ENCODE measurements at places on chromosomes 11 and 22.

GRCh38 chr11:16321148-16321547 lies 35.2 kb downstream of the SOX6 start:
- no peak for DNase-seq

- DNase-seq: no peak
Measured at GRCh38 chr11:11789735-11790369, 51.9 kb upstream of the USP47 start.

DNA sequence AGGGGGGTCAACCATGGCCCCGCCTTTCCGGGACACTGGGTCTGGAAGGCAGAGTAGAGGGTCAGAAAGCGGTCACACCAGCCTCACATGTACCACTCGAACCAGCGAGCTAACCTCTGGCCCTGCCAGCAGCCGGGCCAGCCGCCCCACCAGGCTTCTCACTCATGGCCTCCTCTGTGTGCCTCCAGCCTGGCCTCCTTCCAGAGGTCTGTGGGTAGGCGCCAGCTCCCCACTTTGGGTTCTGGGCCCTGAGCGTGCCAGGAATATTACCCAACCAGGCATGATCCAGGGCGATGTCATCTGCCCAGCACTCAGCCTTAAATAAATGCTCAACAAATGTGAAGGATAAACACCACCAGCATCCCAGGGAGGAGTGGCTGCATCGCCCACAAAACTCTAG lies 5.8 kb downstream of the SCUBE1 start:
- DNase-seq: no peak

- no peak for DNase-seq
Measured at GRCh38 chr11:64069401-64070313, 33.9 kb downstream of the FLRT1 start.

GRCh38 chr22:38947321-38948140 lies 9.9 kb upstream of the APOBEC3A start:
- DNase-seq: no peak

DNA sequence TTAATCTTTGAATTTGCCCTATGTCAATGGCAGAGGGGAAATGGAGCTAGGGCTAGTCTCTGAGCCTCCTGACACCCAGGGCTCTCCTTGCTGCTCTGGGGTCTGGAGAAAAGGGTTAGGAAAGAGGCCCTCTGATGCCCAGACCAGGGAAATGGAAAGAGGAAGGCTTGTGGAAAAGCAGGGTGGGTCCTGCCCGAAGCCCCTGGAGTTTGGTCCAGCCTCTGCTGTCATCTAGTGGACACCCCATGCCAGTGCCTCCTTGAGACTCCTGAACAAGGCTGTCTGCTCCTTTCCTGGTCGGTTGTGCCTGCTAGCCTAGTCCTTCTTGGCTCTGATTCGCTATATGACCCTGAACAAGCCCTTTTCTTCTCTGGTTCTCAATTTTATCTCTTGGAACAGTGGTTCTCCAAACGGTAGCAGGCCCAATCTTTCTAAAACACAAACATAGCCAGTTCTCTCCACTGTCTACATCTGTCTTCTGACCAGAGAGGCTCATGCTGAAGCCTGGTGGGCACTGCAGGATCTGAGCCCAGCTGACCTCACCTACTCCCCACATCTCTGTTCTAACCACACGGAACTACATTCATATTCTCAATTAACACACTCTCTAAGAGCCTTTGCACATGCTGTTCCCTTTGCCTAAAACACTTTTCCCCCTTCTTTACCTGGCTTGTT lies 8.8 kb upstream of the PLA2G3 start:
- peak; percentile 16 for DNase-seq

- no peak for DNase-seq
Measured at GRCh38 chr22:27120036-27120435, 462.6 kb downstream of the MIAT start.

DNA sequence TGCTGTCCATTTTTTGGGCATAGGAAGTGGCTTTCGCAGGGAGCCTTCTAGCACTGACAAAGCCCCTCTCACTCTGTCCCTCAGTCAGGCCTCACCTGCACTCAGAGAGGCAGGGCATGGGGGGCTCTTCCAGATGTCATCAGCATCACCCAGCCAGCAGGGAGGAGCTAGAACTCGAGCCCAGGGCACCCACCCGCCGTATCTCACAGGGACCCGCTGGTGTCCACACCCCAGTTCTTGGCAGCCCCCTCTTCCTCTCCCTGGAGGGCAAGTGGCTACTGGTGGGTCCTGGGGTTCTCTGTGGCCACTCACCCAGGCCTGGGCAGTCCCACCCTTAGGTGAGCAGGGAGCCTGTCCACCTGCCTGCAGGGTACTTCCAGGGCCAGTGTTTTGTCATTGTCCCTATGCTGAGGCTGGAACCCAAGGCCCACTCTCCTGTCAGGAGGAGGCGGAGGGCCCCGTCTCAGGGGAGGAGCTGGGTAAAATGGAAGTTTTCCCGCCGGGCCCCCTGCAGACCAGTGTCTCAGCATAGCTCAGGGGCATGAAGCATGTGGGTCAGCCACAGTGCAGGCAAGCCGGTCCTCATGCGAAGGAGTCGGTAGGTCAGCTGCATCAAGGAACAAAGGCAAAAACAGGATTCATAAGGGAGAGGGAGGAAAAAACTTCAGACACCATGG lies 21.8 kb downstream of the MYO7A start:
- no peak for DNase-seq

GRCh38 chr11:78457448-78457847 lies 39.8 kb upstream of the GAB2 start:
- DNase-seq: no peak

- DNase-seq: no peak
Measured at GRCh38 chr11:7353100-7353499, 101.4 kb downstream of the SYT9 start.

- no peak for DNase-seq
Measured at GRCh38 chr11:84408946-84409411, 1122.8 kb upstream of the CCDC90B start.

- DNase-seq: no peak
Measured at GRCh38 chr11:47400768-47401279, 7.6 kb upstream of the SLC39A13 start.

DNA sequence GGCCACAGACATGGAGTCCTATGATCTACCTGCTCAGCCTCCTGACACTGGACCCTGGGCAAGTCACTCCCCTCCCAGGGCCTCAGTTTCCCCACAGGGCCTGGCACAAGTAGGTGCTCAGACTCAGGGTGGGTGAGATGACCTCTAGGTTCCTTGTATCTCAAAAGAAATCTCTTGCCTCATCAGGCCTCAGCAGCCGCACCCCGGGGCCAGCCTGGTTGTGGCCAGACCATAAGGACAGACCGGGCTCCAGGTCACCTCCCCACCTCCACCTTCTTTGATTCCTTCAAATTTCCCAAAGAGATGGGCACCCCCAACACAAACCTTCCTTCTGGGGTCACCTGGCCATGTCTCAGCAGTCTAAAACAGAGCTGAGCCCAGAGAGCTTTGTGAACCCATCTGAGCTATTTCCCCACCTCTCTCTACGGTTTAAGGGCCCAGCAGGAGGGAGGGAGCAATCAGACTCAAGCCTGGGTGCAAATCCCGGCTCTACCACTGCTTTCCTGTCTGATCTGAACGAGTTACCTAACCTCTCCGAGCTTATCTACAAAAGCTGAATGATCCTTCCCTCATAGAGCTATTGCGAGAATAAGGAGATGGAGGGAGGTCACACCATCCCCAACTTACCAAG lies 2.5 kb upstream of the APOL4 start:
- no peak for DNase-seq

- no peak for DNase-seq
Measured at GRCh38 chr11:18135308-18135707, 2.9 kb downstream of the MRGPRX3 start.

DNA sequence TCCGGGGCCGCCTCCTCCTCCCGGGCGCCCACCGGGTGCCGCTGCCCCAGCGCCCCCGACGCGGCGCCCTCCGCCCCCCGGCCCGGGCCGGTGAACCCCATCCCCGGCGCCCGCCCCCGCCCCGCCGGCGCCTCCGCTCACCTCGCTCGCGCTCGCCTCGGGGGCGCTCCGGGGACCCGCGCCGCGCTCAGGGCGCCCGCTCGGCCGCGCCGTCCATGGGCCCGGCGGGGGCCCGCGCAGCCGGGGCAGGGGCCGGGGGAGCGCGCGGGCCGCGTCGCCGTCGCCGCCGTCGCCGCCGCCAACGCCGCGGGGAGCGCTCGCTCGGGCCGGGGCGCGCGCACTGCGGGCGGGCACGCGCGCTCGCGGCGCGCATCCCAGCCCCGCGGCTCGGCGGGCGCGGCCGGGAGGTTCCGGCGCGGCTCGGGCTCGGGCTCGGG lies 293 bp downstream of the DUSP8 start:
- DNase-seq: no peak

- DNase-seq: no peak
Measured at GRCh38 chr11:120178561-120179056, 32.2 kb upstream of the OAF start.

DNA sequence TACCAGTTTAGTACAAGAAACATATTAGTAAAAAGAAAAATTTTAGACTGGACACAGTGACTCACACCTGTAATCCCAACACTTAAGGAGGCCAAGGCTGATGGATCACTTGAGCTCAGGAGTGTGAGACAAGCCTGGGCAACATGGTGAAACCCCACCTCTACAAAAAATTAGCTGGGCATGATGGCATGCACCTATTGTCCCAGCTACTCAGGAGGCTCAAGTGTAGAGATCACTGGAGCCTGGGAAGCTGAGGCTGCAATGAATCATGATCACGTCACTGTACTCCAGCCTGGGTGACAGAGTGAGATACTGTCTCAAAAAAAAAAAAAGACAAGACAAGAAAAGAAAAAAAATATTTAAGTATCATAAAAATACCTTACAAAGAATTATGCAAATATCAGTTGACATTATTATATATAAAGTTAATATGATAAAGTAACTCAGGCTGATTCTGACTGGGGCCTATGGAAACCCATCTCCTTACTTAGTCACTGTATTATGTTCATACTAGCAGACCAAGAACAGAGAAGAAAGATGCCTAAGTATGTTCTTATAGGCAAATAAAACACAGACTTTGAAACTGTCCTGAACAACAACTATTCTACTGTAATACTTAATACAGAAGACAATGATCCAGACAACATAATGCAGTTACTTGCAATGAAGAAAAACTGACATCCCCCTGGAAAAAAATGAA lies 27.3 kb downstream of the FAM168A start:
- DNase-seq: no peak

- DNase-seq: no peak
Measured at GRCh38 chr22:44127356-44127755, 53.4 kb upstream of the PARVG start.

DNA sequence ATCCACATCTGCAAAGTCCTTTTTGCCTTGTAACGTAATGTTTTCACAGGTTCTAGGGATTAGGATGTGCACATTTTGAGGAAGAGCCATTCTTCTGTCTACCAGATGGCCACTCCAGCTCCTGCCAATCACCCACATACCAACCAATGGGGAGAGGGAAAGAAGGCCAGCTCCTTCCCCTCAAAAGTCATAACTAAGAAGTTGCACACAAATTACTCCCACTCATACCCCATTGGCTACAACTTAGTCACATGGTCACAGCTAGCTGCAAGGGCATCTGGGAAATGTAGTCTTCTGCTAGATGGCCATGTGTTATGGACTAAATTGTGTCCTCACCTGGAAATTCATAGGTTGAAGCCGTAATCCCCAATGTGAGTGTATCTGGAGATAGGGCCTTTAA lies 15.4 kb upstream of the MYOD1 start:
- DNase-seq: no peak

GRCh38 chr11:116862951-116863350 lies 25.5 kb upstream of the APOA1 start:
- DNase-seq: no peak

DNA sequence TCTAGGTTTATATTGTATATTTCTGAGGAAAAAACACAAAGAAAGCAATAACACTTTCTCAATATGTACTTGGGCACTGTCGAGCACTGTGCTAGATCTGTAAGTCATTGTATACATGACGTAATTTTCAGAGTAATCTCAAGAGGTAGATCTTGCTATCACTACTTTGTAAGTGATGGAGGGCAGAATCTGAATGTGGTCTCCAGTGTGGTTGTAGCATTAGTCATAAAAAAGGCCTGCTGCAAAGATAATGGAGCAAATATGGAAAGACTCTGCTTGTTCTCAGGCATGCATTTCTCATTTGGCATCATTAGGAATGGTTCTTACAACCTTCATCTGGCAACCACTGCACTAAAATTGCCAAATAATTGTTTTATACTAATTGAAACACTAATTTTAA lies 419.8 kb upstream of the CCDC179 start:
- DNase-seq: no peak

DNA sequence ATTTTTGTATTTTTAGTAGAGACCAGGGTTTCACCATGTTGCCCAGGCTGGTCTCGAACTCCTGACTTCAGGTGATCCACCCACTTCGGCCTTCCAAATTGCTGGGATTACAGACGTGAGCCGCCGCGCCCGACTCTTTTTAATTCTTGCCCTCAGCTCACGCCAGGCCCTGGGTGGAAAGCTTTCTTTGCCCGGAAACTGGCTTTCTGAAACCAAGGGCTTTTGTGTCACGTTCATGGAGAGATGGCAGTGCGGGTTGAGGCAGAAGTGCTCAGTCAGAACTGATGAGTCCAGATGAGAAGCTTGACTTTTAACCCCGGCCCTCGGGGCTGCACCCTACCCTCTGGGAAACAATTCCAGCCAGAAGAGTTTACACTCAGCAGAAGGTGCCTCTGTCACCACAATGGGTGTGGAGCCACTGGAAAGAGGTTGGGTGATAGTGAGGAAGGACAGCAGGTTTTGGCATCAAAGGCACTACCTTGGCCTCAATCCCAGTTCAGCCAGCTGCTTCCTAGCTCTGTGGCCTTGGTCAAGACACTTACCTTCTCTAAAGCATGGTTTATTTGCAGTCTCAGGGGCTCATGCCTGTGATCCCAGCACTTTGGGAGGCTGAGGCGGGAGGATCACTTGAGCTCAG lies 890 bp upstream of the ARFGAP3 start:
- no peak for DNase-seq

DNA sequence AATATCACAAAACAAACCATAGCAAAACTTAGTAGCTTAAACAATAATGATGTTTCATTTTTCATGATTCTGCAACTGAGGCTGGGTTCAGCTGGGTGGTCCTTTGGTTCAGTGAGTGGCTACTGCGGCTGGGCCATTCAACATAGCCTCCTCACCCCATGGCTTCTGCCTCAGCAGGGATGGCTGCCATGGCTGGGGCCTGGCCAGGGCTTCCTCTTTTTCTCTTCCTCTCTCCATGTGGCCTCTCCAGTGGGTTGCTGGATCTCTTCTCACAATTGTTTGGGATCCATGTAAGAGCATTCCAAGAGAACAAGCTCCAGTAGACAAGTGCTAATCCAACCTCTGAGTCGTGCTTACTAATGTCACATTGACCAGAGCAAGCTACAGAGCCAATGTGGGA lies 248.6 kb upstream of the PLET1 start:
- no peak for DNase-seq
